ENCODE measurements at places on chromosomes 2 and 18.

GRCh38 chr2:233807966-233808935, 30.1 kb downstream of the MROH2A start:
- DNase-seq = no peak

- peak; percentile 22 for DNase-seq
Observed at GRCh38 chr18:44679914-44680272, 795 bp upstream of the SETBP1 start.

DNA sequence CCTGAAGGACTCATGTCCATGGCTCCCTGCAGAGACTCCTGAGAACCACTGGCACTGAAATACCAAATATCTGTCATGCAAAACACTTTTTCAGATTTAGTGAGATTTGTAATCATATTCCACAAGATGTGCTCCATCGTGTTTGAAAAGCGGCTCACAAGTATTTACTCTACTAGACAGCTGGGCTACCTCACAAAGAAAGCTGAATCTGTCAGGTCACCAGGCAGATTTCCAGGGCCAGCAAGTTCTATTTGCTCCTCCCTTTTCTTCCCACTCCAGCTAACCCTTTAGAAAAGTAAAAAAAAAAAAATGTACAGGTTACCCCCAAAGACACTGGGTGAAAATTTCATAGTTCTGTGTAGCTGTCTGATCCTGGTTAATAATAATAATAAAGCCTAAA, 22.9 kb downstream of the WIPF1 start:
- no peak for DNase-seq

- DNase-seq = no peak
Observed at GRCh38 chr18:21463718-21464117, 136.8 kb downstream of the ESCO1 start.

- no peak for DNase-seq
Observed at GRCh38 chr2:132662732-132663131, 7.3 kb downstream of the LYPD1 start.

DNA sequence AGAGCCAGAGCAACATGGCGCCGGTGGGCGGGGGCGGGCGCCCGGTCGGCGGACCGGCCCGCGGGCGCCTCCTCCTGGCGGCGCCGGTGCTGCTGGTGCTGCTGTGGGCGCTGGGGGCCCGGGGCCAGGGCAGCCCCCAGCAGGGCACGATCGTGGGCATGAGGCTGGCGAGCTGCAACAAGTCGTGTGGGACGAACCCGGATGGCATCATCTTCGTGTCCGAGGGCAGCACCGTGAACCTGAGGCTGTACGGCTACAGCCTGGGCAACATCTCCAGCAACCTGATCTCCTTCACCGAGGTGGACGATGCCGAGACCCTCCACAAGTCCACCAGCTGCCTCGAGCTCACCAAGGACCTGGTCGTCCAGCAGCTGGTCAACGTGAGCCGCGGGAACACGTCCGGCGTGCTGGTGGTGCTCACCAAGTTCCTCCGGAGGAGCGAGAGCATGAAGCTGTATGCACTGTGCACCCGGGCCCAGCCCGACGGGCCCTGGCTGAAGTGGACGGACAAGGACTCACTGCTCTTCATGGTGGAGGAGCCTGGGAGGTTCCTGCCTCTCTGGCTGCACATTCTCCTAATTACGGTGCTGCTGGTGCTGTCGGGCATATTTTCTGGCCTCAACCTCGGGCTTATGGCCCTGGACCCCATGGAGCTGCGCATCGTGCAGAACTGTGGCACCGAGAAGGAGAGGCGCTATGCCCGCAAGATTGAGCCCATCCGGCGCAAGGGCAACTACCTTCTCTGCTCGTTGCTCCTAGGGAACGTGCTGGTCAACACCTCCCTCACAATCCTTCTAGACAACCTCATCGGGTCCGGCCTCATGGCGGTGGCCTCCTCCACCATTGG, 507 bp downstream of the CNNM4 start:
- no peak for DNase-seq

GRCh38 chr2:37156071-37156856, 516 bp downstream of the EIF2AK2 start:
- DNase-seq = peak; percentile 24

DNA sequence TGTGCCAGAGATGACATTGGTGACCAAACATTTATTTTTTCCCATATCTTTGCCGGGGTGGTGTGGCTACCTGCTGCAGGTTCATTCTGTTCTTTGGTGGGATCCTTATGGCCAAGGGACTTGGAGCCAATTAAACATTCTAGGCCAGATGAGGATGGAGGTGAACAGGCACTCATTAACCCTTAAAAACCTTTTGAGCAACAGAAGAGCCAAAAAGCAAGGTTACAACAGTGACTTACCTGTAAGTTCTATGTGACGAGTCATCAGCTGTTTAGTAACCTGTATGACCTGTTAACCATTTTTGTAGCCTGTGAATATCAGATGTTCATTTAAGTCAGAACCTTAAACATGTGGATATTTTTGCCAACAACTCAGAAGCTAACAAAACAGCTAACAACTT, 105.6 kb downstream of the XRCC5 start:
- no peak for DNase-seq

DNA sequence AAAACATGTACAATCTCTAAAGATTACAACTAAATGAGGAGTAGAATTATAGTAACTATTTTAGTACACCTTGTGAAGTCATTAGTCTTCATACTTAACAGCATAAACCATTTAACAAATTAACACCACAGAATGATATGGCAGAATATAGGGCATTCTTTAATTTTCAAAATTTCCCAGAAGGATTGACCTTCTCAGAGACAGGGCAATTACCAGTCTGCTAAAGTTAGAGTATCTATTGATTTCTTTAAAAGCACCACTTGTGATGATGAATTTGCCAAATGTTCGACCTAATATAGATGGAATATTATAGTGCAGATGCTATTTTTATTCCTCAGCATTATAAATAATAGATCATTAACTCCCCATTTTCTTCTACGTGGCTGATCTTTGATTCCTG, 192.6 kb downstream of the DPP4 start:
- DNase-seq = no peak

GRCh38 chr2:138023298-138023697, 59.0 kb downstream of the HNMT start:
- DNase-seq = no peak

DNA sequence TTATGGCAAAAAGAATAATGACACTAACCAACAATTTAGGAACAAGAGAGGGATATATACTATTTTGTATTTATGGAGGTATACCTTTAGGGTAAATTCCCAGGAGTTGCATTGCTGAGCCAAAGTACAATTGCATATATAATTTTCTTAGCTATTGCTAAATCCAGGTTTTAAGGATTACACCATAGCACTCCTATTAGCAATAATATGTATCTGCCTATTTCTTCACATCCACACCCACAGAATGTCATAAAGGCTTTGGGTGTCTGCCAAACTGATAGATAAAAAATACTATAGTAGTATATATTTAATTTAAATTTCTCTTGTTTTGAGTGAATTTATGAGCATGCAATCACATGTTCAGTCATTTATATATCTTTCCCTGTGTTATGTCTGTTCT, 11.5 kb upstream of the SERPINB13 start:
- no peak for DNase-seq

GRCh38 chr18:12059334-12060181, 34.1 kb upstream of the ANKRD62 start:
- no peak for DNase-seq

GRCh38 chr2:104656571-104657163, 197.2 kb upstream of the POU3F3 start:
- no peak for DNase-seq

- no peak for DNase-seq
Observed at GRCh38 chr2:101064868-101065549, 62.9 kb downstream of the RPL31 start.

- no peak for DNase-seq
Observed at GRCh38 chr2:122706757-122707223, 951.3 kb downstream of the TSN start.

GRCh38 chr2:127570282-127571250, 35.1 kb downstream of the MYO7B start:
- DNase-seq = no peak

- no peak for DNase-seq
Observed at GRCh38 chr18:7844017-7844416, 276.9 kb downstream of the PTPRM start.

DNA sequence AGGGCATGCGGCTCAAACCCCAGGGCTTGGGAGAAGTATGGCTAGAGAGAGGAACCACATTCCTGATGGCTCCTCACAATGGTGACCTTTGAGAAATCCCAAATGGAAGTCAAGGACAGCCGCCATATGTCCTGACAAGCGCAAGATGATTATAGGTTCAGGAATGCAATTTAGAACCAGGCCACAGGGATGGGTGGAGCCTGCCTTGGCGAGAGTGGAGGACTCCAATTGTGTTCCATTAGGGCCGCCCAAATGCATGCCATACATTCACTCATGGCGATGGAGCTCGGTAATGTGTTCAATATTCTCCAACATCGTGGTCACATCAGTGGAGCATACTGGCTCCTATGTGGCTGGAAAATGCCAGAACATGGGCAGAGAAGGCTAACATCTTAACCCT, 662.9 kb upstream of the ID2 start:
- no peak for DNase-seq

GRCh38 chr2:118853129-118853640, 5.7 kb upstream of the EN1 start:
- no peak for DNase-seq

- no peak for DNase-seq
Observed at GRCh38 chr18:13463526-13464210, 245.1 kb downstream of the LDLRAD4 start.

DNA sequence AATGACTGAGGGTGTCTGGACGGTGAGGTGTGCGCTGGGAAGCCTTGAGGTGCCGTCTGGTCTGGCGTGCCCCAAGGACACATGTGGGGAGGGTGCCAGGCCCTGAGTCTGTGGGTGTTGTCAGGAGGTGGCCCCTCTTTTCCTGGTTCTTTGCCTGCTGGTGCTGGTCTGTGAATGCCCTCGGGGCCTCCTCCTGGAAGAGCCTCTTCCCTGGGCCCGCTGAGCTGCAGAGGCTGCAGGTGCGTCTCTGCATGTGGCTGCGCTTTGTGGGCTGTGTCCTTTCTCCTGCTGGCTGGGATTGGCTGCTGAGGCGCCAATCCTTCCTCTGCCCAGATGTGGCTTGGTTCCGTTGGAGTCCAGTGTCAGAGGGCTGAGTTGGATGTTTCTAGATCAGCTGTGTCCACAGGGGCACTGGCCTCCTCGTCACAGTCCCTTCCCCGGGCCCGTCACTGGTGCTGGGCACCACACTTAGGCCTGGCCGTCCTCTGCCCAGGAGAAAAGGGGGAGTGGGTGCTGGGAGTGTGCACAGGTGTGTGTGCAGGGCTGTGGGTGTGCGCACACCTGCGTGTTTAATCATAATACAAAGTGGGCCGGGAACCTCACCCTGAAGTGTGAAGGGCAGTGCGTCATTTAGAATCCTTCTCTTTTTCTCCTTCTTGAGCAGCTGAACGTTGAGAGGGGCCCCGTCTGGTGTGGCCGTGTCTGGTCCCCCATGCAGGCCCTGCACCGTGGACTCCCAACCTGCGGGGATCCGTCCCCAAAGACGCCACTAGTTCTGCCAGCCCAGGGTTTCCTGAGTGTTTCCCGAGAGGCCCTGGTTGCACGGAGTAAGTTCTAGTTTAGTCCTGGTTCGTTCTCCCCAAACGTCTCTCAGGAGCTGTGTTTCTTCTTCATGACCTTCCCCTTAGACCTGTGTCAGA, 35.5 kb downstream of the RTP5 start:
- DNase-seq = no peak

- DNase-seq = no peak
Observed at GRCh38 chr2:33333433-33333832, 143.0 kb upstream of the RASGRP3 start.

DNA sequence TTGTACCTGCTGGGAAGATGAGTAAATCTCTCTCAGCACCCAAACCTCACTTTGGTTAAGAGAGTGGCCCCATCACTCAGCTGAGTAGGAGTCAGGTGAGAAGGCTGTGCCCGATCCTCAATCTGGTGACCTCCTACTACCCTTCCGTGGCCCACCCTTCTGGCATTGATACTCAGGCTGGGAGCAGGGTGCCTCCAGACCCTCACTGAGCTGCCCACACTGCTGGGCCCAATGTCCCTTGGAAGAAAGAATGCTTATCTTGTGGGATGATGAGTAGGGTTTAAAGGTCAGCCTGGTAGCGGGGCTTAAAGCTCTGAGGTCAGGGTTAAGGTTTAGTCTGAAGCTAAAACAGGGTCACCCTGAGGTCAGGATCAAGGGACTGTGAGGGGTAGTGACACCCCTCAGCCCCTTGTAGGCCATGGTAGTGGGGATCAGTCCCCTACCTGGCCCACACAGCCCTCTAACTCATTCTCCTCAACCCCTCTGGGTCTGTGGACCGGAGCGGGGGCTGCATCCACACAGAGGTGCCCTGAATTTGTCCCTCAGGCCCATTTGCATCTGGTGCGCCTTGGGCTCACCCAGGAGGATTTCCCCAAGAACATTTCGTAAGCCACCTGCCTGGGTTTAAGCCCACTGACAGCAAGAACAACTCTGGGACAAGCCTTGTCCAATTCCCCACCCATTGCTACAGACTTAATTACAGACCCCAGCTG, 123.8 kb downstream of the CYP26B1 start:
- DNase-seq = peak; percentile 15

DNA sequence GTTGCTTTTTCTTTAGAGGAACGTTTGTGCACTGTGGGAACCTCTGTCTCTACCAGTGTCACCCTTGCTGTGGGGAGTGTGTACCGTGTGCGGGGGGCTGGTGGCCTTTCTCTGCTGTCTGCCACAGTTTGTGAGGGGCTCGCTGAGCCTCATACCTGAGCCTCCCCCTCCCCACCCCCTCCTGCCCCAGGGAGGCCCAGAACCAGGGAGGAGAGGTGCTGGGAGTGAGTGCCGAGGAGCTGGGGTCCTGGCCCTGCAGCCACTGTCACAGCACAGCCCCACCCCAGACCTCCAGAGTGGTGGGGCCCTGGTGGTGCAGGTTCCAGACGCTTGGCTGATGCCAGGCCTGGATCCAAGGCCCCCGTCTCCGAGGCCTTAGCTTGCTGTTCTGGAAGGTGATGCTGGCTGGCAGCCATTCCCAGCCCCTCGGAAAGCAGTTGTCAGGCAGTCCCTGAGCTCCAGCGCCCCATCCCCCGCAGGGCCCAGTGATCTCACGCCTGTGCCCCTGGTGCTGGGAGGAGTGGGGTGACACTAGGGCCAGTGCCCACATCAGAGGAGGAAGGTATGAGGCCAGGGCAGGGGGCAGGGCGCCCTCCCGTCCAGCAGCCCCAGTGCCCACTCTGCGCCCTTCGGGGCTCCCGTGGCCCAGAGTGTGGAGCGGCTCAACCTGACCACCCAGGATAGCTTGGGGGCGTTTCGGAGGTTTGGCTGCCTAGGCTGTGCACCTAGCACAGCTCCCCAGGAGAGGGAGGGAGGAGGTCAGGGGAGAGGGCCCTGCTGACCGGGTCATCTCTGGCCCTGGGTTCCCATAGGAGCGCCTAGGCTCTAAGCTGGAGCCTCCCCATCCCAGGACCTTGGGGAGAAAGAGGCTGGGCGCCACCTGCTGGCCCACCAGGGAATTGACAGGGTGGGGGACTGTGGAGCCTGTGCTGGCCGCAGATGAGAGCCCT, 53.0 kb upstream of the ALPP start:
- DNase-seq = peak; percentile 67

- no peak for DNase-seq
Observed at GRCh38 chr2:226836548-226836885, 663 bp downstream of the RHBDD1 start.
